ENCODE measurements at places on chromosomes 5 and 9.
A peak's percentile ranks its signal among the peaks of the same experiment; 100 is the strongest.

DNA sequence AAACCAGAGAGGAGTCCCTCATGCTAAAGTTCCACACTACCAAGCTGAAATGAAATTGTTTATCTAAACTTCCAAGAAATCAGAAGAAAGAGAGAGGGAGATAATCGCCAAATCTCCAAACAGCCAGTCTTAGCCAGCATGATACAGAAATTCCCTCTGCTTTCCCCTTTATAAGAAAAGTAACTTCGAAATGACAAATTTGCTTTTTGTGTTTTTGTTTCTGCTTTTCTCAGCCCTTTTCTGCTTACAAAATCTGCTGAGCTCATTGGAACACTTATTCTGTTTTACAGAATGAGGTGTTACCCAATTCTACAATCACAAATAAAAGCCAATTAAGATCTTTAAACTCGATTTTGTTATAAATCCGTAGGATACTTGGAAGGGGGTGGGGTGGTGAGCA lies 72.9 kb downstream of the SFXN1 start:
- DNase-seq, result no peak

DNA sequence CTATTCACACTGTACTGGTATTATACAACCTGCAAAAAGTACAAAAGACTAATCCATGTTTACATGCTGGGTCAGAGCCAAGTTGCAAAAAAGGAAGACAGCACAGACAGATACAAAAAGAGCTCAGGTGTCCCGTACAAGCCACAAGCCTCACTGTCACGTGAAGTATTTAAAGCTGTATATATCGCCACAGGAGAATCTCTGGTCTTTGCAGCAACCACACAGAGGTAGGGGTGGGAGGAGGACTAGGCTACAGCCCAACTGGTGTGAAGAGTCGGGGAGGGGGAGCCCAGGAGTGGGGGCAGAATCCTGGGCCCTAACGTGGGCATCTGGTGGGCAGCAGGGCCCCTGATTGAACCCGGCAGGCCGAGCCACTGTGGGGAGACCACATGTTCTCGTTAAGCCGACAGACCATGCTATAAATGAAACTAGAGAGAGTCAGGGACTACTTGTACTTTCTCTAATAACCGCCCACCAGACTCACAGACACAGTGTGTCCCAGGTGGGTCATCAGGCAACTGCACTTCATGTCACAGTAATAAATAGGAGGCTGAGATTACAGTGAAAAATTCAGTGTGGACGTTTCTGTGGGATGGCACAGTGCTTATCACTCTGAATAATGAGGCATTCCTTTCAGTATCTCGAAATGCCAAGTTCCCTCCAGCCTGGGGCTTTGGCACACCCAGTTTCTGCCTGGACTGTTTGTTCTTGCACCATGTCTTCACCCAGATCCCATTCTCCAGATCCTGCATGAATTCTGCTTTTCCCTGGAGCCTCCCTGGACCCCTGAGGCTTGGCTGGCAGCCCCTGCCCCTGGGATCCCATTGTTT lies 79.3 kb upstream of the SH3PXD2B start:
- no peak for DNase-seq

- no peak for DNase-seq
Observed at GRCh38 chr9:98365781-98366180, 110.3 kb upstream of the TBC1D2 start.

DNA sequence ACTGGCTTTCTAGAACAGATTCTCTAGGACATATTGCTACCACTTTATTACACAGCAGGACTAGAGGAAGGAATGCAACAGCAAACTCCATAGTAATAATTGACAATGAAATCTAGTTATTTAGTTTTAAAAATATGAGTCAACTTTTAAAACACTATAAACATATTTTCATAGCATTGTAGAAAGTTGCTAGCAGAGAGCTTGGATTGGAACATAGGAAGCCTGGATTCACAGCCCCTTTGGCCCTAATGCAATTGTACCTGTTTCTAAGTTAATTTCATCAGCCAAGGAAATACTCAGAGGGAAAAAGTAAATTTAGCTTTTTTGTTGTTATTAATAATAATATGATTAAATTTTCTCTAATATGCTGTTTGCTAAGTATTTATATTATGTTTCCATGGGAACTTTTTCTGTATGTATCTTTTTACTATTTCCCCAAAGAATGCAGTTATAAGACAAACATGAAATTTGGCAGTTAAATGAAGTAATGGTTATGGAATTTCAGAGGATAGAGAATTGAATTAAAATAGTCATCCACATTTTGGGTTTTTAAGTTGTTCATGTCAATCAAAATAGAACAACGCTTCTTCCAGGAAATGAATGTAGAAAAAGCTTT lies 45.6 kb downstream of the VCAN start:
- DNase-seq, result no peak

GRCh38 chr9:129183495-129184218 lies 5.6 kb upstream of the IER5L start:
- no peak for DNase-seq

GRCh38 chr5:88886746-88887341 lies 3.9 kb upstream of the MEF2C start:
- no peak for DNase-seq

DNA sequence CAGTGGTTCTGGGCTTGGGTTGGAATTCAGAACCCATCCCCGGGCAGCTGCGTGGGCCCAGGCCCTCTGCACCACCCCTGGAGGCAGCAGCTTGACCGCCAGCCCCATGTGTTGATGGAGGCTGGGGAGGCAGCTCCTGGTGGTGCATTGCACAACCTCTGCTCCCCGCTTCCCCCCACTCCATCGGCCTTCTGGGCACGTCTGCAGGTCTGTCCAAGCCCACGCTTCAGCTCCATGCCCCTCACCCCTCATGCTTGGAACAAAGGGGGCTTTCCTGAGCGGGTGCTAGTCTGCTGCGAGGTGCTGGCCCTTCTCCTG lies 1.4 kb downstream of the NCS1 start:
- no peak for DNase-seq

DNA sequence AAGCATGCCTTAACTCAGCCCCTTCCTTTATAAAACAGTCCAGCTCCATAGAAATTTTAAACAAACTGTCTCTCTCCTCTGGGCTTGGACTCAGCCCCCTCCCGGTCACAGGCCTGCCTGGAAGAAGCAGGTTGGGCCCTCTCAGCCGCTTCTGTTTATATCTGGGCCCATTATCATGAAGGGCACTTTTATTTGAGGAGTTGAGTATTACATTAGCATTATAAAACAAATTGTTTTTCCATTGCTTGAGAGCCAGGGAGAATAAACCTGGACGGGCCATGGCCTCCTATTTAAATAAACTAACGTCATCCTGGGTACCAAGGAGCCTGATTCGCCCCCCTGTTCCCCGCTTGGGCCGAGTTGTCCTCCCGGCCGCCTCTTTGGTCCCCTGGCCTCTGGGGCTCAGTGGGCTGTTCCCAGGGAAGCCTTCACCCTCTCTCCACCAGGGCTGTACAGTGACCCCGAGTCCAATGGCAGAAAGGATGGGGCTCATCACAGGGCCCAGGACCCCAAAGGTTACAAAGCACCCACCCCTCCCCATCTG lies 13.2 kb downstream of the IRX2 start:
- no peak for DNase-seq

GRCh38 chr9:121369595-121370265 lies at the start of gene STOM:
Gene STOM, minus strand, starts transcription at chr9:121370250. Its CDS starts 63 bp downstream, at chr9:121370187.
- peak; percentile 73 for DNase-seq

Data from activated gamma-delta T cell treated with Interleukin-2 at 50 U/mL for 16 hours (primary cell).